ENCODE measurements at places on chromosomes 12 and 14.

DNA sequence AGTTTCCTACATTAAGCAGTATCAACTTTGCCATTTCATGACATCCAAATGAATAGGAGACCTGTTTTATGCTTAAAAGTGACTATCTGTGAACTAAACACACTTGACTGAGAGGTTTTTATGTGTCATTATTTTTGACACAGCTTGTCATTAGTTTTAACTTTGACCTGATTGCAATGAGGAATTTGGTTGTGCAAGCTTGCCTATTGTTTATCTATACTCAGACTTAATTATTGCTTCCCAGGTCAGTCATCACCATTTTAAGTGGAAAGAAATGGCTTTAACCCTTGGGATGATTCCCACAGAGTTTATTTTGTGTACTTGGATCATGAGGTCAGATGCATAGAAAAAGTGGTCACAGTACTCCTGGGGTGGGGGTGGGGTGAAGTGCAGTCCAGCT lies 171.0 kb upstream of the PRICKLE1 start:
- no peak for DNase-seq

GRCh38 chr14:103232831-103233319 lies 101.2 kb upstream of the EIF5 start:
- no peak for DNase-seq

DNA sequence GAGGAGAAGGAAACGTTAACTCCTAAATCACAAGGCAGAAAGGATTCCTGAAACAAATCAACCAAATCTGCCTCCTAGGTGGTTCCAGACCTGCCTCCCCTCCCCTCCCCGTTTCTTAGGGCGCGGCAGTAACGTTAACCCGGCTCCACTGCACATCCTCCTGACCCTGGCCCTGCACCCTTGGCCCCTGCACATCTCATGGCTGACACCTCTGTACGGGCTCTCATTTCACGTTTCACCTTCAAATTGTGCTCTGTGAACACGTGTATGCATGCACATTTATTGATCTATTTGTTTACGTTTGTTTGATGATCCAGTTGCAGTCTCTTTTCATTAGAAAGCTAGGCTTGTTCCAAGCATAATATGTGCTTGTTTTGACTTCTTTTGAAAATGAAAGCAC lies 358.1 kb downstream of the ADGRD1 start:
- no peak for DNase-seq

- DNase-seq = no peak
Observed at GRCh38 chr12:1510056-1510812, 84.1 kb downstream of the FBXL14 start.

GRCh38 chr12:46459111-46459510 lies 86.5 kb upstream of the SLC38A2 start:
- DNase-seq = peak; percentile 57

- no peak for DNase-seq
Observed at GRCh38 chr12:114339626-114340025, 66.3 kb downstream of the TBX5 start.

DNA sequence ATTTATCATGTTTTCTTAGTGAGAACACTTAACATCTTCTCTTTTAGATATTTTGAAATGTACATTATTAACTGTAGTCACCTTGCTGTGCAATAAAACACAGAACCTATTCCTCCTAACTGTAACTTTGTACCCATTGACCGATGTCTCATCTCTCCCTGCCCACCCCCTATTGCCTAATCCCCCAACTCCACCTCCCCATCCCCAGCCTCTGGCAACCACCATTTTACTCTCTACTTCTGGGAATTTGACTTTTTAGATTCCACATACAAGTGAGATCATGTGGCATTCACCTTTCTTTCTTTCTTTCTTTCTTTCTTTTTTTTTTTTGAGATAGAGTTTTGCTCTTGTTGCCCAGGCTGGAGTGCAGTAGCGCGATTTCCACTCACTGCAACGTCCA lies 4.4 kb upstream of the CCDC198 start:
- no peak for DNase-seq

GRCh38 chr14:76686646-76687045 lies 74.6 kb upstream of the VASH1 start:
- no peak for DNase-seq

DNA sequence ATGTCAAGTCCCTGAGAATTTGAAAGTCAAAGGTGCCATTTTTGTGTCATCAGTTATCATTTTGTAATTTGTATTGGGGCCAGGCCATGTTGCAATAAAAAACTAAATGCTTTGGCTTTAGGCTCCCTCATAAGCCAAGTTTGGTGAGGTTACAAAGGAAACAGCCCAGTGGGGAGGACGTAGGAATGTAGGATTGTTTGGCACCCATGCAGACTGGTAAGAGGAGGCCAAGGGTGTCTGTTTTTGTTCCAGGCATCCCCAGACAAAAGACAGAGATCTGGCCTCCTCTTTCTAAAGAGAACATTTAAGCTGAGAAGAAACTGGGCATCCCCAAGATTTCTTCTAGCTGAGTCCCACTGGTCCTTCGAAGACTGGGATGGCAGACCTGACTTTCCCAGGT lies 111.7 kb downstream of the SUDS3 start:
- DNase-seq = no peak

- no peak for DNase-seq
Observed at GRCh38 chr12:69064734-69065443, 131.9 kb upstream of the CPM start.

DNA sequence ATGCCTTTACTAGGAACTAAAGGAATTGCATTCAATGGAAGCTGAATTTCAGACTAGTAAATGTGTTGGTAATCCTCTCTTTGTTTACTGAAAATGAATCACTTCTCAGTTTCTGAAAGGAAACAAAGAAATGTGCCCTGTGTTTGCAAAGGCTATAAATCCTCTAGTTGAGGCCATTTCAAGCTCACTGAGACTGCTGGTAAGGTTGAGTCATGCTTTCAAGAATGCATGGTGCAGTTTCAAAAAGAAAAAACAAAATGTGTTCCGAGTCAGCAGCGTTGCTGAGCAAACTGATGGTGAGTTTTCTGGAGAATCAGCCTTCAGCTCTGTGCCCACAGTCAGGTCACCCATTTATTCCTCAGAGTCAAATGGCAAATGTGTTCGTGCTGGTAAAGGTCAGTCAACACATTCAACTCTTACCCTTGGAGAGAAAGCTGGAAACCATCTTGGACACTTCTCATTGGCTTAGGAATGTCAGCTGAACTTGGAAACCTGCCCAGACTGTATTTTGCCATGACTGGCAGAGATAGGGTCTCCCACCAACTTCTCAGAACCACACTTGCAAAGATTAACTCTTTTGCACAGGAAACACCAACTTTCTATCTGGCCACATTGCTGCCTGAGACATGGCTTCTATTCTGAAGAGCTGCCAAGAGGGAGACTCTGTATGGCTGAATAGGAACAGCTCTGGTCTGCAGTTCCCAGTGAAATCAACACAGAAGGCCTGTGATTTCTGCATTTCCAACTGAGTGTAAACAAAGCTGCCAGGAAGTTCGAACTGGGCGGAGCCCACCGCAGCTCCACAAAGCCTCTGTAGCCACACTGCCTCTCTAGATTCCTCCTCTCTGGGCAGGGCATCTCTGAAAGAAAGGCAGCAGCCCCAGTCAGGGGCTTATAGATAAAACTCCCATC lies 484.4 kb downstream of the ATP23 start:
- no peak for DNase-seq

DNA sequence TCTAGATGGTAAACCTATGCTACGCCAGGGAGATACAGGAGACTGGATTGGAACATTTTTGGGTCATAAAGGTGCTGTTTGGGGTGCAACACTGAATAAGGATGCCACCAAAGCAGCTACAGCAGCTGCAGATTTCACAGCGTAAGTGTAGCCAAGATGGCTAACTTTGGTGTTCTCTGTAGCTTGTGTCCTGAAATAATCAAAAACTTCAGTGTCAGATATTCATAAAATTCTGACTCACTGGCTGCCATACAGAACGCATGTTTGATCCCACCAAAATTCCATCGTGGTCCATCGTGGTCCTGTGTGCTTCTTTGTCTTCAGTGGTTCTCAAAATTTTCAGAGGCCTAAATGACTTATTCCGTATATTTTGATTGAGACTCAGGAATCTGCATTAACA lies 1.3 kb downstream of the STRAP start:
- no peak for DNase-seq

- no peak for DNase-seq
Observed at GRCh38 chr12:113298861-113299545, 35.9 kb downstream of the SLC8B1 start.

GRCh38 chr12:96049101-96049500 lies 13.7 kb upstream of the LTA4H start:
- no peak for DNase-seq

GRCh38 chr12:115956659-115957058 lies 320.8 kb downstream of the MED13L start:
- no peak for DNase-seq

DNA sequence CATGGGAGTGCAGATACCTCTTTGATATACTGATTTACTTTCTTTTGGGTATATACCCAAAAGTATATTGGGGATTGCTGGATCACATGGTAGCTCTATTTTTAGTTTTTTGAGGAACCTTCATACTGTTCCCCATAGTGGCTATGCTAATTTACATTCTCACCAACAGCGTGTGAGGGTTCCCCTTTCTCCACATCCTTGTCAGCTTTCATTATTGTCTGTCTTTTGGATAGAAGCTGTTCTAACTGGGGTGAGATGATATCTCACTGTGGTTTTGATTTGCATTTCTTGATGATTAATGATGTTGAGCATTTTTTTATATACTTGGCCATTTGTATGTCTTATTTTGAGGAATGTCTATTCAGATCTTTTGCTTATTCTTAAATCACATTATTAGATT lies 44.1 kb upstream of the JDP2 start:
- DNase-seq = no peak

DNA sequence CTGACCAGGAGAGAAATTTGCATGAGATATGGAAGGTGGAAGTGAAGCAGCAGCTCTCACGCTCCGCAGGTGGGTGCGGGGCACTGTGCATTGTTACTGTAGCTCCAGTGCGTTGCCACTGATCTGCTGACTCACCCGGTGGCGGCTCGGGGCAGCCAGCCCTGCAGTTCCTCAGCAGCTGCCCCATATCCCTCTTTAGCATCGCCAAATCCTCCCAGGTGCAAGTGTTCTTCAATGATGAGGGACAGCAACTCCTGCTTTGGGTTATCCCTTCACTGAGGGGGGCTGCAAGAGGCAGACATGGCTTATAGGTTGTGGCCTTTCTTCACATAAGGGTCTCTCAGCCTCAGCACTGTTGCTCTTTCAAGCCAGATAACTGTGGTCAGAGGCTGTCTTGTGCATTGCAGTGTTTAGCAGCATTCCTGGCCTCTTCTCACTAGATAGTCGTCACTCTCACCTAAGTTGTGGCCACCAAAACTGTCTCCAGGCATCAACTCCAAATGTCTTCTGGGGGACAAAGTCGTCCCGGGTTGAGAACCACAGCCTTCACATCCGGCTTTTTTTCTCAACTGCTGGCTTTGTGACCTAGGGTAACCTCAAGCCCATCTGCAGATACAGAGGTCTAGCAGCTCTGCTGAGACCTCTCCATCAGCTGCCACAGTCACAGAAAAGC lies 180.8 kb downstream of the EFCAB11 start:
- peak; percentile 64 for DNase-seq

GRCh38 chr12:95574799-95575452 lies 23.6 kb upstream of the USP44 start:
- no peak for DNase-seq

DNA sequence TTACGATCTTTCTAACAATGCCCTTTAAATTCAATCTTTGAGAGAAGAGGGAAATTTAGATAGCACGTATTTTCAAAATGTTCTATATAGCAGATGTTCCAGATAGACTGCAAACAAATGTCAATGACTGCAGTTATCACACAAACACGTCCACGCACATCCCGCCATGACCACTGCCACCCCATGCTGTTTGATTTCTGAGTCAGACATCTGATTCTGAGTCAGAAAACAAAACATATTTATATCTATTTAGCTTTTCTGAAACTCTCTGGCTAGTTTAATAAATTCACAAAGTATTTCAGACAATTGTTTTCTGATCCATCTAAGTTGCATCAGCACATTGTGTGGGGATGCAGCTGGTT lies 105.9 kb upstream of the BCAT1 start:
- peak; percentile 61 for DNase-seq

DNA sequence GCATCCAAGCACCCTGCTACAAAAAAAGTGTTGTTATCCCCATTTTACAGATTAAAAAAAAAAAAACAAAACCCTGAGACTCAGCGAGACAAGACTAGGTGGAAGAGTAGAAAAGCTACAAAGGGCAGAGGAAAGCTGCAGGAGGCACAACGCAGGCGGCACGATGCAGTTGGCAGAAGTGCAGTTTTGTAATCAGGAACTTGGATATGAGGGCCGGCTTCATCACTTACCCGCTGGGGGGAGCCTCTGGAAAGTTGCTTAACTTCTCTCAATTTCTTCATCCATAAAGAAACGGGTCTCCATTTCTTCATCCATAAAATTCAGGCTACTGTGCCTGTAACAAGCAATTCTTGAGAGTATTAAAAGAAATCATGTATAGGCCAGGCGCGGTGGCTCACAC lies 33.1 kb upstream of the CCDC60 start:
- no peak for DNase-seq

DNA sequence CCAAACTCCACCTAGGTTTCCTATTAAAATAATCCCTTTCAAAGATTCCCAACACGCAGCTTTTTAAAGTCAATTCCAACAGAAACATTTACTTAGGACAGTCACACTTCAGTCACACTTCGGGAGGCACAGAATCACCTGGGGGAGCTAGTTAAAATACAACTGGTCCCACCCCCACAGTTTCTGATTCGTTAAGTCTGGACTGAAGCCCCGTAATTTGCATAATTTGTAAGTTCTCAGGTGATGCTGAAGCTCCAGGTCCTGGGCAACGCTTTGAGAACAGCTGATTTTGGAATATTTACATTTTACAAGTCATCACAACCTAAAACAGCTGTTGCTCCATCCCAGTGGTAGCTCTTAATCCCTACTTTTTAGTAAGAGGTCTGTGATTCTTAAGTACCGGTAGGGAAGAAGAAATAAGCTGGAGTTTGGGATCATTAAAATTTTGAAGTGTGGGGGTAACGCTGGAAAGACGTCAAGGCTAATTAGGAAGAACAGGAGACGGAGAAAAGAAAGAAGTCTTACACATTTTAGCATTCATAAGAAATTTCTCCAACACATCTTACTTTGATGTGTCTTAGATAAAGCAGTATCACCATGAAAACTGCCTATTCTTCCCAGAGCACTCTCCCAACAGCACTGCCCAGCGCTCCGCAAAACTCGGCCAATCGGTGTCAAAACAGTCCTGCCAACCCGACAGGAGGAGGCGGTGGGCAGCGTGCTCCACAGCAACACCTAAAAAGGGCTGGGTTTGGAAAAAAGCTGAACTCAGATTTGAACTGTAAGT lies 1.1 kb downstream of the IPO8 start:
- no peak for DNase-seq

DNA sequence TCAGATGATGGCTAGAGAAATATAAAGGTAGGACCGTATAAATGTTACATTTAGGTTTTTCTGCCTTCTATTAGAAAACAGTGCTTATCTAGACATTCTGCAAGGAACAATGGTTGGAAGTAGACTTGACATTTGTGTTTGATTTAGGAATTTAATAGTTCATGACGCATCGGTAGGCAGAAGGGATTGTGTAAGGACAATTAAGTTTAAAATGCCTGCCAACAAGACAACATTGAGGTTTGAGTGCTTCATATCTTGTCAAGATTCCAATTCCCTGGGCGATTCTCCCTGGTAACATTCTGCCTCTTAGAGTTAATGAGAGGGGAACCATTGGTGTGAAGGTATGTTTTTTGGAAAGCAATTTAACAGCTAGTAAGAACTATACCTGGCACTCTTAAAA lies 186.8 kb upstream of the RBM19 start:
- DNase-seq = no peak
